ENCODE measurements at places on chromosomes 3 and 15.
A peak's percentile ranks its signal among the peaks of the same experiment; 100 is the strongest.

GRCh38 chr3:129038121-129038855 lies 22.3 kb upstream of the GP9 start:
- no peak for DNase-seq

DNA sequence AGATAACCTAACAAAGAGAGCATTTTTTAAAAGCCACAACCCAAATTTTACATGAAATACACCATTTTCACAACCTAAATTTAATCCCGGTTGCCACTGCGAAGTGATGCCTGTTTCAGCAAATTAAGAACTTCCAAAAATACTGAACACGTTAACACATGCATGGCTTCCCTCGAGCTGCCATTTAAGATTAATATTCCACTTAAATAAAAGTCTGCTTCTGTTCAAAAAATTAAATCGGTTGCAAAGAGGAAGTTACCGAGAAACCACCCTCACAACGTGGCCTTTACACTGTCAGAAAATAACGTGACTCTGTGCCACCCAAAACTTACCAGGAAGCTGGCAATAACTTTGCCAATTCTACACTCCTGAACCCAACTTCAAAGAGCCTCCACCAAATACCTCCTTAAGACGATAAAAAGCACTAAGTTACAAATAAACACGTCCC lies 1.2 kb downstream of the TBL1XR1 start:
- DNase-seq: no peak

- DNase-seq: no peak
These were observed 121.0 kb downstream of the PDZRN3 start for GRCh38 chr3:73503781-73504180.

GRCh38 chr15:99250494-99250856 lies 806 bp upstream of the LRRC28 start:
- DNase-seq: no peak

DNA sequence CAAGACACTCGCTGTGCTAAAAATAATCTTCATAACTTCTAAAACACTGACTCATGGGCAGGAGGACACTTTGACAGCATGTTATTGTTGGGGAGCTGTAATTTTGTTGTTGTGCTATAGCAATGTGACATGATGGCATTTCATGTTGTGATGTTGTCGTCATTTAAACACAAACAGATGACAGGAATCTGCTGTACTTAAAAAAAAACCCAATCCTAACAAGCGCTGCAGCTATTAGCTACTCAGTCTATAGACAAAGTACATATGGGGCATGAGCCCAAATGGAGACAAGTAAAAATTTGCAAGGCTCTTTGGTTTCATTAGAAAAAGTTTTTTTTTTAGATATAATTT lies 828 bp upstream of the ATOSA start:
- peak; percentile 5 for DNase-seq

- DNase-seq: no peak
These were observed 402.2 kb upstream of the PROK2 start for GRCh38 chr3:72187131-72187530.

DNA sequence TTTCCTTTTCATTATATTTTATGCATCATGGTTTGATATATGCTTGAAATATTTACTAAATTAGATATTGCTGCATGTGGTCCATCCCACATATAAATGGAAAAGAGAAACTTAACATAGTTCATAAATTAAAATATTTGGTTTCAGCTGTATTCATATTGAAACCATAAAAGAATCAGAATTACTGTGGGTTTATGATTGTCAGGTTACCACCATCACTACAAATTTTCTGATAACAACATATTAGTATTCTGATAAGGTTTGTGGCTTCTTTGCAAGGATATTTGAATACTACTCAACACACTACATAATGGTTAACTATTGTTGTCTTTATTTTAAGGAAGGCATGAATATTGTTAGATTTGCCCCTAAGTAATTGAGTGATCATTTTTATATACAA lies 235.5 kb downstream of the UBE2E2 start:
- no peak for DNase-seq

- no peak for DNase-seq
These were observed 5.9 kb downstream of the CPEB1 start for GRCh38 chr15:82641129-82641798.

DNA sequence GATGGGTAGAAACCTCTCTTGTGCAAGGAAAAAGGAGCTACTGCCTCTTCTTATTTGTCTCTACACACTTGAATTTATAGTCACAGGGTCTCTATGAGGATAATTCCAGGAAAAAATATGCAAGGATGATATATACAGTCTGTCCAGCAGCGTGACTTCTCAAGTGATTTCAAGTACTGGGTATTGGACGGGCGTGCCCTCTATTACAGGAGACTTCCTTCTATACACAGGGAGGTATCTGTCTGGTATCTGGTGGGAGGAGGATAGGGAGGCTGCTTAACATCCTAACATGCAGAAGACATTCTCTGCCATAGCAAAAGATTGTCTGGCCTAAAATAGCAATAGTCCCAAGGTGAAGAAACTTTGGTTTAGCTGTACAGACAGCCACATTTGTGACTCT lies 146.1 kb downstream of the TPRG1 start:
- DNase-seq: no peak

GRCh38 chr15:77475898-77476297 lies 55.2 kb downstream of the HMG20A start:
- DNase-seq: no peak

DNA sequence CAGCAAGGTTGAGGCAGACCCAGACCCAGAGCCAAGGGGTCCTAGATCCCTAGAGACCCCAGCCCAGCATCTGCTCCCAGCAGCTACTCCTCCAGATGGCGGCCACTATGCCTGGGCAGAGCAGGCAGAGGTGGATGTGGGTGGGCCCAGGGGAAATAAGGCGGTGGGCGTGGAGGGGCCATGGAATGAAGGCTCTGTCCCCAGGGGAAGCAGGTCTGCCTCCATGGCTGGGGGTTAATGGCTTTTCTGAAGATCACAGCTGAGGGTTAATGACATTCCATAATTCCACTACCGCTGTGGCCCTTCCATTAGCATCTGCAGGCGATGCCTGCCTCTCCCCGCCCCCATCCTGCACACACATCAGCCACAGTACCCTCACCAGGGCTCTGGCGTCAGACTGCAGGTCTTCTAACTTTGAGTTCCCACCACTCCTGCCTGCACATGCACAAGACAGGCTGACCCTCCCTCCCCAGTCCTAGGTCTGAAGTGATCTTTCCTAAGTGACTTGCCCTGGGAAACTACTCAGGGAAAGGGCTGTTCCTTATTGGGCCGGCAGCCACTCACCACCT lies 41.2 kb downstream of the CCDC33 start:
- DNase-seq: no peak

DNA sequence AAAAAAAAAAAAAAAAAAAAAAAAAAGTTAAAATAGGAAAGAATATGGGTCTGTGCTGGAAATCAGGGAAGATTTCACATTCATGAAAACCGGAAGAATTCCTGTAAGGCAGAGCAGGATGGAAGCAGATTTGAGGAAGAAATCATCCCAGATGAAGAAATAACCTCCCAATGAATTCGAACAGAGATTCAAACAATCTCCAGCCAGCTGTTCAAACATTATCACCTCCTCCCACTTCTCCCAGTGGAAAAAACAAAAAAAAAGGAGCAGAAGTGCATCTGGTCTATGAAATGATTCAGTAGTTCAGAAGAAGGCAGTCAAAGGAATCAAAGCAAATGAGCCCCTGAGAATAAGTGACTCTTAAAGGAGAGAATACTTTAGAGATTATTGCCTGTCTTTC lies 33.1 kb downstream of the CP start:
- no peak for DNase-seq

GRCh38 chr15:36550650-36551049 lies 28.8 kb upstream of the CDIN1 start:
- DNase-seq: no peak

DNA sequence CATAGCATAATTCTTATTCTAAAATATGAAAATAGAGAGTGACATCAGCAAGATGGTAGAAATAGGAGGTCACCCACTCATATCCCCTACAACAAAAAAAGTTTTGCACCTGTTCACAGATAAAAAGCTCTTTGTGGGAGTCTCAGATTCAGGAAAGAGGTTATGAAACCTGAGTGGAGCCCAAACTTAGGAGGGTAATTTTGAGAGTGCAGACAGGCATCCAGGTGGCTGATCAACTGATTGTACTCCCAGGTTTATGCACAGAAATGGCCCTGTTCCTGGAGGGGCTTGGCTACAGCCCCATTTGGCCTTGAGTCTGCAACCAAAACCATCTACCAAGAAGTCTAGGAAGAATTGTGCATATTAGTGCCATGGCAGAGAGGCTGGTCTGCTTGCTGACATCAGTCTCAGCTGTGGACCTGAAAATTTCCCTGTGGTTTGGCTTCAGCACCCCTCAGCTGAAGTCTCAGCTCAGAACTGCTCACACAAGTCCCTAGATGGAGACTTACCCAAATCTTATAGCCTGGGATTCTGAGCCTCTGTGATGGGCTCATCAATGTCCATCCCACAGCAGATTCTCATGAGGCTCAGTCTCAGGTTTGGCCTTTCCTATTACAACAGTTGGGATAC lies 291.6 kb downstream of the IL20RB start:
- no peak for DNase-seq

- DNase-seq: no peak
These were observed 70.7 kb downstream of the LMLN start for GRCh38 chr3:198030726-198031125.

- DNase-seq: no peak
These were observed 6.5 kb downstream of the CHD2 start for GRCh38 chr15:92906563-92907081.

DNA sequence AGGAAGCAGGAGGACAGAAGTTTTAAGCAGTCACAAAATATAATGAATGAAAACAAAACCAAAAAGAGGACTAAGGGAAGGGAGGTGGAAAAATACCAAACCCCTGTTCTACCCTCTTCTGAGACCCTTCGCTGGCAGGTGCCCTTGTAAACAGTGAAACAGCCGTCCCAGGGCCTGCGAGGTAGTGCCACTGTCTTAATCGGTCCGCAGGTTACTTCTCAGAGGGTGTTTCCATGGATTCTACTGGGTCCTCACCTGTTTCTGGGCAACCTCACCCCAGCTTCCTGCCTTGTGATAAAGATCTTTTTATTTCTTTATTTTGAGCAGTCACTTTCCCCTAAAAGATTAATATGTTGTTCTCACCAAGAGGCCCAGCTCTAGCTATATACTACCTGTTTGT lies 65.3 kb downstream of the SLC30A4 start:
- no peak for DNase-seq

- DNase-seq: no peak
These were observed 34.5 kb upstream of the AP4E1 start for GRCh38 chr15:50873935-50874361.

DNA sequence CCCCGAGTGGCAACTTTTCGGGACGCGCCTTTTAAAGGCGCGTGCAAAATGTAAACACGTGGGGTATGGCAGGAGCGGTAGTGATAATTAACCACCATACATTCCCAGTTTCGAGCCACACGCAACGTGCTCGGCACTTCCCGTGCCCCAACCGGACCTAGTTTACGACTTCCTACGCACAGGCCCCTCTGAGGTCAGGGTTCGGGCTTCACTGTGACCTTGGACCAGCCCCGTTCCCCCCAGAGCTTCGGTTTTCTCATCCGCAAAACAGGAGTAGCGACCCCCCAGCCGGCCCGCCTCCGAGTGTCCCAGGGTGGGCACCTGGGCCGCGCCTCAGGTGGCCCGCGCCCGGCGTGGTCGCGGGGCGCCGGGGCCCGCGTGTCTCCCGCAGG lies 451 bp downstream of the CHCHD4 start:
- DNase-seq: peak; percentile 41

DNA sequence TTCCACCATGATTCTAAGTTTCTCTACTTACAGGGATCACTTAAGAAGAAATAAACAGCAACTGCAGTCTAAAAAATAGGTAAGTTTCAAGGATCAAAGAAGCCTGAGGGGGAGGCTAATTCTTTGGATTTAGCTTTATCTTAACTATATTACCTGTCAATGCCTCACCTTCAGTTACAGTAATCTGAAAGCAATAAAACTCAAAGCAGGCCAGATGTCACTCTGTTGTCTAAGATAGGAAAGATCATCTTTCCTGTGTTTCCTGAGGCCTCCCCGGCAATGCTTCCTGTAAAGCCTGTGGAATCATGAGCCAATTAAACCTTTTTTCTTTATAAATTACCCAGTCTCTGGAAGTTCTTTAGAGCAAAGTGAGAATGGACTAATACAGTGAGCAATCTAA lies 60.2 kb downstream of the NPTN start:
- DNase-seq: no peak

DNA sequence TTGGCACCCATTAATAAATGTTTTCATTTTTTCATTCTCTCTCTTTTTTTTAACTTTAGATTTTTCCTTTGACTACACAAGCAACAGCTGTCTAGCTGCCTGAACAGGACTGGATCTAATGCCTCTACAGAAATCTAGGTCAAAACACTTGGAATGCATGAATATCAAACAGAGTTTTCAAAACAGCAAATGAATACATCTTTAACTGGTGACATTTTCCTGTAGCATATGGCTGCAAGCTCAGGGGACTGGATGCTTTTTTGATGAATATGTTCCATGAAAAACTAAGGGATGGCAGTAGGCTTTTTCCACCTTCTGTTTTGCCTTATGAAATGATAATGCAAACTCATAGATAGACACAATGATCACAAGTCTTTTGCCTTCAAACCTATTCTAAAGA lies 661.7 kb downstream of the MCTP2 start:
- DNase-seq: no peak

DNA sequence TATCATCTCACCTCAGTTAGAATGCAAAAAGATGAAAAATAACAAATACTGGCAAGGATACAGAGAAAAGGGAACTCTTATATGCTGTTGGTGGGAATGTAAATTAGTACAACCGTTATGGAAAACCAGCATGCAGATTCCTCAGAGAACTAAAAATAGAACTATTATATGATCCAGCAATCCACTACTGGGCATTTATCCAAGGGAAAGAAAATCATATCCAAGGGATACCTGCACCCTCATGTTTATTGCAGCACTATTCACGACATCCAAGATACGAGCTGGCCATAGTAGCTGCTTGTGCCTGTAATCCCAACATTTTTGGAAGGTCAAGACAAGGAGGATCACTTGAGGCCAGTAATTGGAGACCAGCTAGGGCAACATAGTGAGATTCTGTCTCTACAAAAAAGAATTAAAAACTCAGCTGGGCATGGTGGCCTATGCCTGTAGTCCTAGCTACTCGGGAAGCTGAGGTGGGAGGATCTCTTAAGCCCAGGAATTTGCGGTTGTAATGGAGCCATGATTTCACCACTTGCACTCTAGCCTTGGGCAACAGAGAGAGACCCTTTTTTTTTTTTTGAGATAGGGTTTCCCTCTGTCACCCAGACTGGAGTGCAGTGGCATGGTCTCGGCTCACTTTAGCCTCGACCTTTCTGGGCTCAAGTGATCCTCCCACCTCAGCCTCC lies 26.6 kb downstream of the USP50 start:
- no peak for DNase-seq

GRCh38 chr3:53709860-53710674 lies 136.2 kb downstream of the CHDH start:
- peak; percentile 70 for DNase-seq

DNA sequence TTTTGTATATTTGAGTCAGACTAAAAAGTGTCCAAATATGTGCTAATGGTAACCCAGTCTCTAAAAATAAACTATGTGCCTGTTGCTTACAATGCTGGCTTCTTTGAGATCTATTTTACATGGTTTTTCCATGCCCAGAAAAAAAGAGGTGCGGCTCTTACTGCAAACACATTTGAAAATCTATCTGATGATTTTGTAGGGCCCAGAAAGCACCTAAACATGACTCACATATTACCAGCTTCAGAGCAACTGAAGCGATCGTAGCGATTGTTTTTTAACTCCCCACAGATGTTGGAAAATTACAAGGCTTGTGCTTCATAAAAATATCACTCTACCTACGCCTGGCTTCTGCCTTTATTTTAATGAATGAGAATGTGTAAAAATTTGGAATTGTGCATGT lies 53.5 kb downstream of the SUCNR1 start:
- DNase-seq: no peak

GRCh38 chr3:190580417-190580816 lies 66.5 kb downstream of the IL1RAP start:
- no peak for DNase-seq
